ENCODE measurements at places on chromosomes 11 and 22.
A peak's percentile ranks its signal among the peaks of the same experiment; 100 is the strongest.

DNA sequence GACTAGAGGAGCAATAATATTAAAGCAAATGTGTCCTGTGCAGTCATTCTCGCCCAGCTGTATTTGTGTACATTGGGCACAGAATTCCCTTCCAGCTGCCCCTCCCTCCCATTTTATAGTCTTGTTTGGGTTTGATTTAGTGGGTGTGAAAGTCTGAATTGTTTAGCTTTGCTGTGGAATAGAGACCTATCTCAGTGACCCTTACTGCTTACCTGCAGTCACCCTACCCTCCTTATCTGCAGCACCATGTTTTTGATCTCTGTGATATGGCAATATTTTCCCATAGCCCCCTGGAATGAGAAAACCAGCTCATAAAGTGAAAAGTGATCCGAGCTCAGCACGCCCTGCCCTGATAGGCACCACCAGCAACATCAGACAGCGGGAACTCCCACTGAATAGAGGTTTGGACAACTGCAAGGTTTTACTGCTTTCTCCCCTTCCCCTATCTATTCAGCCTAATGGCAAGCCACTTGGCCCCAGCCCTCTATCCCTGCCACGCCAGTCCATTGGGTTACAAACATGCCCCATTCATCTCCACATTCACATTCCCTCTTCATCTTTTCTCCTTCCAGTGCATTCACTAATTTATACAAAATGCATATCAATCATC, 199.0 kb downstream of the ETS1 start:
- no peak for DNase-seq

- DNase-seq, result no peak
These were observed 11.3 kb downstream of the LSP1 start for GRCh38 chr11:1864231-1864630.

DNA sequence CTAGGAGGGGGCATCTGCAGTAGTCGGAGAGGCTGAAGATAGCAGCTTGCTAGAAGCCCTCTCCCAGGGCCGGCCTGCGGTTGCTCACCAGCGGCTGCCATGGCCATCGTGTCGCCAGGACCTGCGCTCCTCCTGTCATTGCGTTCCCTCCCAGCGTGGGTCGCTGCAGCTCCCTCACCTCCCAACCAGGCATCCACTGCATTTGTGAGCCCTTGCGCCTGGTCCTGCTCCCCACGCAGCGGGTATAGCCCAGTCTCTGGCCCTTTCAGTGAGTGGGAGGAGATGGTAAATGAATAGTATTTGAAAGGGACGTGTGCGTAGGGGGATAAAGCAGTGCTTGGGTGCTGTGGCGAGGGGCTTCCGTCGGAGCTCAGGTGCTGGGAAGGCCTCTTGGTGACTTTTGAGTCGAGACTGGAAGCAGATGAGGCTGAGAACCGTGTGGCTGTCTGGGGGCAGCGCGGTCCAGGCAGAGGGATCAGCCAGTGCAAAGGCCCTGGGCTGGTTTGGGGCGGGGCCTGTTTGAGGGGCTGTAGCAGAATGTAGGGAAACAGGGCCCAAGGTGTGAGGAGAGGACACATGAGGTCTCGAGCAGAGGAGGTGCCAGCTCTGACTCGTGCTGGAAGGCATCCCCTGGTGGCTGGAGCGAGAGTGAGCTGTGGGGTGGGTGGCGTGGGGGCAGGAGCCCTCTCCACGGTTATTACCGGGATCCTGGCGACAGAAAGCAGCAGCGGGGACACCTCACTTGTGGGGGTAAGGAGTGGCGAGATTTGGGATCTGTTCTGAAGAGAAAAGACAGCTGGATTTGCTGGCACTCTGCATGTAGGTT, 39.3 kb downstream of the LRP5 start:
- DNase-seq, result no peak

DNA sequence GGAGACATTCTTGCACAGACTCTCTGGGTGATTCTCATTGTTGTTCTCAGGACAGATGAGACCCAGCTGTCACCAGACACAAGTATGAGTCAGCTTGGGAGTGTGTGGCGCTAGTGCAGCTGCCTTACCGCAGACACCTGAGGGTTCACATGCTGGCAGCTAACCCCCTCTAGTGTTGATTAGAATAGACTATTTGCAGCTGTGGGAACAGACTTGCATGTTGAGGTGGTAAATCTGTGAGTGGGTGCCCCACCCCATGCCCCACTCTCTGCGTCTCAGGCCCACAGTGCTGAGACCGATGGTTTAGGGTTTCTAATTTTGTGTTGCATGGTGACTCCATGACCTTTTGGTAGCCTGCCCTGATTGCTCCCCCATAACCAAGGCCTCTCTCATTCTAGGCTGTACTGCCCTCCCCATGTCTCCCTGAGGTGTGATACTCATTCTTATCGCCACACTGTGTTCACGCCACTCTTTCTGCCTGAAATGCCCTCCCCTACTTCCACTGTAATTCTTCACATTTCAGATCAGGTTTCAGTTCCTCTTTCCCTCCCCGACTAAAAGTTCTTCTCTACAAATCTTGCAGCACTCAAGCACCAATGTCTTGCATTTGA, 73.7 kb upstream of the KIRREL3 start:
- DNase-seq, result peak; percentile 84

DNA sequence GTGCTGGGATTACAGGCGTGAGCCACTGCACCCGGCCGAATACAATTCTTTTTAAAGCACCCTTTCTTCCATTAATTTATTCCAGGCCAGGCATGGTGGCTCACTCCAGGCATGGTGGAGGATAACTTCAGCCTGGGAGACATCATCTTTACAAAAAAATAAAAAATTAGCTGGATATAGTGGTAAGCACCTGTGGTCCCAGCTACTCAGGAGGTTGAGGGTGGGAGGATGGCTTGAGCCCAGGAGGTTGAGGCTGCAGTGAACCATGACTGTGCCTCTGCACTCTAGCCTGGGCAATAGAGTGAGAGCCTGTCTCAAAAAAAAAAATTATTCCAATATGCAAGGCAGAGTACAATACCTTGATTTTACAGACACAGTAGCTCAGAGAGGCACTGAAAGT, 11.4 kb downstream of the TAGLN start:
- no peak for DNase-seq

- DNase-seq, result no peak
These were observed 14.4 kb upstream of the EHD1 start for GRCh38 chr11:64892838-64893193.

All from SJCRH30 (cell line).